ENCODE measurements at places on chromosomes 7 and 10.

GRCh38 chr7:36391436-36392198 lies 2.0 kb downstream of the ANLN start:
- DNase-seq, result no peak

- DNase-seq, result no peak
Observed at GRCh38 chr7:30313793-30314192, 29.4 kb downstream of the ZNRF2 start.

- no peak for DNase-seq
Observed at GRCh38 chr10:5927306-5927705, 37.3 kb downstream of the FBH1 start.

DNA sequence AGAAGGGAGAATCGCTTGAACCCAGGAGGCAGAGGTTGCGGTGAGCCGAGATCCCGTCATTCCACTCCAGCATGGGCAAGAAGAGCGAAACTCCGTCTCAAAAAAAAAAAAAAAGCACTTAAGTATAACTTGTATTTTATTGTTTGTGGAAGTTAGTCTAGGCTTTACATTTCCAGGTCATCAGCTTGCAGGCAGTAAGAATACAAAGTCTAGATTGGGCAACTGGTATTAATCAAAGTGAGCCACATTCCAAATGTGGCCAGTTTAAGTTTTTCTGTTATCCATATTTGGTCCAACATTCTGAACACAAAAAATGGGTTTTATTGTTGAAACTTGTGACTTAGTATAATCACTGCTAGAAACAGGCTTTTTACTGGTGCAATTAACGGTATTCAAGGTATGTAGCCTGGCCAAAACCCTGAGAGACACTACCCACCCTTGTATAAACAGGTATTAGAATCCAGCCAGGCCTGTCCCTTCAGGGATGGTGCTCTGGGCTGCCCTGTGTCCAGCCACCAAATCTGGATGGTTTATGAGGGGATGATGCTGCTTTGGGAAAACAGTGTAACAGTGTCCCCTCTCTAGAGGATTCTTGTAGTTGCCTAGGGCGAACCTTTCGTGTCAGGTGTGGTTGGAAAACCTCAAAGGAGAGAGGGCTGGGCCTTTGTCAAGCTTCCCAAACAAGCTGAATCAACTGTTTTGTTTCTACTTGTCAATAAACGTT lies 122.1 kb upstream of the EFCAB10 start:
- no peak for DNase-seq

GRCh38 chr10:113142601-113143362 lies 192.7 kb downstream of the TCF7L2 start:
- no peak for DNase-seq

DNA sequence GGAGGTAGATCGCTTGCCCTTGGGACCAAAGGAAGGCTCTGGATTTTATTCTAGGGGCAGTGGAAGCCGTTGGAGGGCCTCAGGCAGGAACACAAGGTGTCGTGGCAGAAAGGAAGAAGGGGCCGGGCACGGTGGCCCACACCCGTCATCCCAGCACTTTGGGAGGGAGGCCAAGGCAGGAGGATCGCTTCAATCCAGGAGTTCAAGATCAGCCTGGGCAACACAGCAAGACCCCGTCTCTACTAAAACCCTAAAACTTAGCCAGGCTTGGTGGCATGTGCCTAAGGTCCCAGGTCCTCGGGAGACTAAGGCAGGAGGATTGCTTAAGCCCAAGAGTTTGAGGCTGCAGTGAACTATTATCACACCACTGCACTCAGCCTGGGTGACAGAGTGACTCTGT lies 5.2 kb upstream of the PDGFA start:
- DNase-seq, result no peak

DNA sequence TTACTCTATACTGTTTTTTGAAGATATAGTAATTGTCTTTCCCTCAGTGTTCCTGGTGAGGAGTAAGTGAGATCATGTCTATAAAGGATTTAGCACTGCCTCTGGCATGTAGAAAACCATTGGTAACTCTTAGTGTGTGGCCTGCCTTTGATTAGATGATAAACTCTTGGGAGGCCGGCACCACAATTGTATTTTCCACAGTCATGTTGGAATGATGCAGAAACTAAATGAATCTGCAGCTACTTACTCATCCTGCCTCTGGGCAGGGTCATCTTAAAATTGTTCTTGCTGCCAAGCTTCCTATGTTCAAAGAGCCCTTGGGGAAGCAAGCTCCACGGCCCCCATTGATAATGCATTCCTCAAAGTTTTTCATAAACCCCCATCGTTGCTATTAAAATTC lies 204.6 kb downstream of the ANKRD7 start:
- DNase-seq, result no peak

GRCh38 chr10:32744321-32744720 lies 213.7 kb downstream of the ITGB1 start:
- no peak for DNase-seq

GRCh38 chr7:127177156-127177555 lies 75.6 kb downstream of the GRM8 start:
- no peak for DNase-seq

DNA sequence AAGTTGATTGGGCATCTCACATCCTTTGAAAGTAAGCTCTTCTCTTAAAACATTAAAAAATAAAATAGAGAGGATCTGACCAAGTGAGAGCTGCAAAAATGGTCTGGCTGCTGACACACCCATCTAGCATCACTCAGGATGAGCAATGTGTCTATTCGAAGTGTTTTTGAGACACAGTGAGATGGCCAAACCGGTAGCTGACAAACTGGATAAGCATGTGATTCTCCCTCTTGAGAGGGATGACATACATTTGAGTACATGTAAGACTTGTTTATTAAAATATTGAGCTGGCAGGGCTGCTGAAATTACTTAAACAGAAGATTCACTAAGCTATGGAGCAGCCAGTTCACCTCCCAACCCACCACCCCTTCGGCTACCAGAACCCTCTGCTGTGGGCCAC lies 333.9 kb downstream of the ADRA2A start:
- DNase-seq, result no peak

DNA sequence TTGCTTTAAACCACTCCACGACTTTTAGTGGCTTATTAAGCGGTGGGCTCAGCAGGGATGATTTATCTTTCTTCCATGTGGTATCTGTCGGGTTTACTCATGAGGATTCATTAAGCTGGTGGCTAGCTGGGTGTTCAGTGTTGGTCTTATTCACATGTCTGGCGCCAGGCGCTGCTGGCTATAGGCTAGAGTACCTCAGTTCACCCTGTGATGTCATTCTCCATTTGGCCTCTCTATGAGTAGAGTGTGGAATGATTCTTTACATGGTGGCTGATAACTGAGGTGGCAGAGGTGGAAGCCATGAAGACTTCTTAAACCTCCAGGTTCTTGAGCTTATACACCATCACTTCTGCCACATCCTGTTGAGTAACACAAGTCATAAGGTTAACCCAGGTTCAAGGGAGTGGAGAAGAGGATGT lies 115.4 kb downstream of the MLLT10 start:
- DNase-seq, result no peak

DNA sequence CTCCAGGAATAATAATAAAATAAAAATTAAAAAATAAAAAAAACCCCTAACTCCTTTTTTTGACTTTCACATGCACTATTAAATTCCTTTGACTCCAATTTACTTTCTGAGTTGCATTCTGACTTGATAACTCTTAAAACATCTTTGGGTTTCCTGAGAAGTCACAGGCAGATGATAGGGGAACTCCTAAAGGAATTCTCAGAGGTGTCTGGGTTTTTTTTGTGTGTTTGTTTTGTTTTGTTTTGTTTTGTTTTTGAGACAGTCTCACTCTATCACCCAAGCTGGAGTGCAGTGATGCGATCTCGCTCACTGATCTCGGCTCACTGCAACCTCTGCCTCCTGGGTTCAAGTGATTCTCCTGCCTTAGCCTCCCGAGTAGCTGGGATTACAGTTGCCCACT lies 52.7 kb upstream of the APBB1IP start:
- DNase-seq, result no peak

- no peak for DNase-seq
Observed at GRCh38 chr7:11427686-11428273, 404.2 kb downstream of the THSD7A start.

DNA sequence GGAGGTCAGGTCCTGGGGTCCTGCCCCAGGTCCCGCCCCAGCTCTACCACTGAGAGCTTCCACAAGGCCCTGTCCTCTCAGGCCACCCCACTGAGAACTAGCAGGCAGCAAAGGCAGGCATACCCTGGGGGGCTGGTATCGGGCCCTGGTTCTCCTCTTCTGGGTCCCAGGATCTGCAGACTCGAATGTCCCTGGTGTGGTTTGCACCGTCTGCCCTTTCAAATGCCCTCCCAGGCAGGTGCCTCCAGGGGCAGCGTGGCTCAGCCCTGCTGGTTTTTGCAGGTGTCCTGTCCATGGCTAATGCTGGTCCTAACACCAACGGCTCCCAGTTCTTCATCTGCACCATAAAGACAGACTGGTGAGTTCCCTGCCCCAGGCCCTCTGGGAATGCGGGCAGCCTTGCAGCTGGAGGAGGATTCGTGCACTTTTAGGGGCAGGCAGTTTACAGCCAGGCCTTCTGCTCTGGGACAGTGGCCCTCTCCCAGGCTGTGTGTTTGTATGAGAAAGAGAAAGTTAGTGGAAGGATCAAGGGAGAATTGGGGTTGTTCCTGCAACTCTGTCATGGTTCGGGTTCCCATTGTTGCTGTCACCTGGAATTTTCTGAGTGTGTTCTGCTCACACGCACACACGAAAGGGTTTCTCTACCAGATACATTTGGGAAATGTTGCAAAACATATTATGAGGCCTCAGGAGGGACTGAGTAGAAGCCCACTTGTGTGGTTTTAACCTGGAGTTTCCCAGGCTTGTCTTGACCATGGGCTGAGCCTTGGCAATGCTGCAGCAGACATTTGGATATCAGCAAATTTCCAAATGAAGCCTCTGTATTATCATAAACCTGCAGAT lies 5.0 kb downstream of the PPIF start:
- no peak for DNase-seq

DNA sequence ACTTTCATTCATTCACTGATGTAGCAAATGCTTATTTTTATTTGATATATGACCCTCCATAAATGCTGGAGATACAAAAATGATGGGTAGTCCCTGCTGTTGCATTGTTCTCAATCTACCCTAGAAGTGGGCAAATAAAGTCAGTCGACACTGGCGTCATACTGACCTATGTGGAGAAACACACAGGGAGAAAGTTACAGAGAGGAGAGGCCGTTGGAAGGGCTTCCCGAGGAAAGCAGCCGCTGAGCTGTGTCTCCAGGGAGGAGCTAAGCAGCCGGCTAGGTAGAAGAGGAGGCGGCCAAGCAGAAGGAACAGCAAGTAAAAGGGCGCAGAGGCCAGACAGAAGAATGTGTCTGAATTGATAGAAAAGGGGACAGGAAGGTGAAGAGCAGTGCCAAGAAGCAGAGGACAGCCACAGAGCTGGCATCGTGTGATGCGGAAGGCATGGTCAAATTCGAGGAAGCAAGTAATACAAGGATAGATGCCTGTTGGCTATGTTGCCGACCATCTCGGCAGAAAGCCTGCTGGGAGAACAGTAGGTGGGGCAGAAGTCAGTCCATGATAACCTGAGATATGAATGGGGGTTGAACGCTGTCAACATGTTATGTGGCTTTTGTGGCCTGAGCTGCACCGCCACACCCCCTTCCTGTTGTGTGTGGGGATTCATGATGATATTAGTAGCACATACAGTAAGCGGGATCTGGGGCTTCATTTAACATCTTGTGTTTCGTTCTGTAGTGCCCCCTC lies 25.9 kb downstream of the ST8SIA6 start:
- no peak for DNase-seq

GRCh38 chr10:31648966-31649365 lies 279.7 kb downstream of the ARHGAP12 start:
- DNase-seq, result no peak

DNA sequence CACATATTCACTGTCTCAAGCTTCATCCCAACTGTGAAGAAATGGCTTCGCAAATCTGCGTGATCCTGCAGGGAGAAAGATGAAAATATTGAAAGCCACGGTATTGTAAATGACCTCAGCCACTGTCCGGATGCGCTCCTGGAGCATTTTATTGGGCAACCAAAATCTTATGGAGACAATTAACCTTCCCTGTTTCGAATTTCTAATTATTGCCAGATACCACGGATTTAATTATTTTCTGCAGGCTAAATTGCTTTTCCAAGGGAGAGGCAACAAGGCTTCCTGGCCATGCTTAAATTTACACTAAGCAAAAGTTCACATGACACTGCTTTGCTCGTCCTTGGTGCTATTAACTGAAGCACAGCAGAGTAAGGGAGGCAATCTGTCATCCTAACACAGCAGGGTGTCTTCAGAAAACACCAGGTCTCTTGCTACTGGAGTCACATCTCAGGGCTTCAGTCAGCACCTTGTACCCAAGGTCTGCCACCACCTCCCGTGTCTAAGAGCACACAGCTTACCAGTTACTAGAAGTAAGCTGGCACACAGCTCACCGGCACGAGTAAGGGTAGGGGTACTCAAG lies 162.2 kb downstream of the SFMBT2 start:
- DNase-seq, result no peak

DNA sequence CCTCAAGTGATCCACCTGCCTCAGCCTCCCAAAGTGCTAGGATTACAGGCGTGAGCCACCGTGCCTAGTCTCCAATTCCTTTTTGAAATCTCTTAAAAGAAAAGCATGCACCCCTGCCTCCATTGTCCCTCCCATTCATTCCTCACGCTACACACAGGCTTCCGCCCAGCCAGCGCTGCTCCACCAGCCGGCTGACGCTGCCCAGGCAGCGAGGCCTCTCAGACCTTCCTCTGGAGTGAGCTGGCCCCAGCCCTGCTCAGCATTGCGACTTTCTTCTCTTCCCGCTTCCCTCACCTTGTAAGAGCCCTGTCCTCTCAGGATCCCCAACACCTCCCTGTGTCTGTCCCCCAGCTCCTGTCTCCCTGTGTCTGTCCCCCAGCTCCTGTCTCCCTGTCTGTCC lies 23.6 kb downstream of the RGS10 start:
- DNase-seq, result no peak

GRCh38 chr10:118901380-118901779 lies 128.1 kb upstream of the NANOS1 start:
- no peak for DNase-seq

GRCh38 chr7:79282882-79283602 lies 170.4 kb downstream of the MAGI2 start:
- DNase-seq, result no peak

- no peak for DNase-seq
Observed at GRCh38 chr7:24830440-24831050, 73.3 kb upstream of the GSDME start.

GRCh38 chr7:96052860-96053470 lies 268.9 kb downstream of the SLC25A13 start:
- DNase-seq, result no peak

- DNase-seq, result no peak
Observed at GRCh38 chr7:11754933-11755332, 77.1 kb downstream of the THSD7A start.
